ENCODE measurements at places on chromosomes 4 and X. TPM values are rescaled to one million over a fixed set of nuclear protein-coding genes. Genes with fewer than 3 reads are reported as not detected.

RTL9 gene
- 0.39 TPM for total RNA-seq

SLC6A14 gene
- total RNA-seq = under 0.01 TPM

TBC1D8B gene
- 10.0 TPM for total RNA-seq

NLRP2B gene
- not detected for total RNA-seq

ELOVL6 gene
- total RNA-seq = 15.2 TPM
